K562 (cell line): ENCODE measurements at places on chromosomes 13 and 19. TPM values are rescaled to one million over a fixed set of nuclear protein-coding genes. Genes with fewer than 3 reads are reported as not detected.

GRCh38 chr13:105464249-105464648 lies 1071.2 kb downstream of the EFNB2 start:
- no peaks in the 10 kb centered on the region for H3K36me3 ChIP-seq
- no peaks in the 10 kb centered on the region for H3K4me1 ChIP-seq
- no peaks in the 10 kb centered on the region for H3K27me3 ChIP-seq

- H3K4me1 ChIP-seq = no peaks in the 10 kb centered on the region
- DNase-seq = no peak
- no peak overlapping the region for H3K4me3 ChIP-seq
- no peaks in the 10 kb centered on the region for H3K27me3 ChIP-seq
Measured at GRCh38 chr13:31824705-31825517, 85.6 kb downstream of the RXFP2 start.

Gene C19orf85
- not detected in 2 replicates for polyA plus RNA-seq

- no peak overlapping the region for H3K4me3 ChIP-seq
- H3K27me3 ChIP-seq = no peaks in the 10 kb centered on the region
- no peak for DNase-seq
- no peak overlapping the region for H3K27ac ChIP-seq
Measured at GRCh38 chr13:36840718-36841250, 21.8 kb downstream of the RFXAP start.

DNA sequence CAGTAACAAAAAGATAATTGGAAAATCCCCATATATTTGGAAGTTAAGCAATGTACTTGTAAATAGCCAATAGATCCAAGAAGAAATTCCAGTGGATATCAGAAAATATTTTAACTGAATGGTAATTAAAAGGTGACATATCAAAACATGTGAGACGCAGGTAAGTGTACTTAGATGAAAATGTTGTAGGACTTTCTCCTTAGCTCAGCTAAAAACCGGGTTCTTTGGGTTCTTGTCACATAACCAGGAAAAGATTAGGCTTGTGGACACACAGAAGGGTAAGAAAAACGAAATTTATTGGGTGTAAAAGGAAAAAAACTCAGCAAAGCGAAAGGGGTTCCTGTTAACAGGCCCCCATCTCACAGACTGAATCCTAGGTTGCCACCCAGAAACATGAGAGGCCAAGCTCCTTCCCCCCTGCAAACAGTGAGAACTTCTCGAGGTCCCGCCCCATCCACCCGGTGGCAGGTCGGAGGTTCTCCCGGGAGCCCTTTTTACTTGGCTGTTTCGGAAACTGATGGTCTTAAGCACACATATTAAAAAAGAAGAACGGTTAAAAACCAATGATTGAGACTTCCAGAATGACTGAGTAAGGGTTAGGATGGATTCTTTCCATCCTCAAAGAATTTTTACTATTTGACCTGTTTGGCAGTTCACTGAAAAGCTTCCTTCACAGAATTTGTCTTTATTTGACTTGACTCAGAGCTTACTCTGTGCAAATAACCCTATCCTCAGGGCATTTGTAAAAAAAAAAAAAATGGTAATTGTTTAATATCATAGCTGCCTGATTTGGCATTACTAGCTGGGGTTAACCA lies 3.1 kb upstream of the CCDC70 start:
- H3K4me3 ChIP-seq = no peak overlapping the region
- no peaks in the 10 kb centered on the region for H3K27me3 ChIP-seq
- H3K36me3 ChIP-seq = no peaks in the 10 kb centered on the region
- no peak overlapping the region for H3K27ac ChIP-seq
- no peak for DNase-seq

GRCh38 chr13:51874651-51875050 lies 12.9 kb downstream of the CCDC70 start:
- no peak overlapping the region for H3K27ac ChIP-seq
- no peaks in the 10 kb centered on the region for H3K4me1 ChIP-seq

Gene RFPL4AL1
- polyA plus RNA-seq = not detected in 2 replicates

Gene BRME1
- 4.5 and 6.0 TPM in 2 replicates for polyA plus RNA-seq

- H3K4me3 ChIP-seq = no peak overlapping the region
- no peak overlapping the region for H3K27ac ChIP-seq
- no peaks in the 10 kb centered on the region for H3K27me3 ChIP-seq
- H3K4me1 ChIP-seq = no peaks in the 10 kb centered on the region
- no peaks in the 10 kb centered on the region for H3K36me3 ChIP-seq
Measured at GRCh38 chr13:87622971-87623370, 48.2 kb upstream of the SLITRK5 start.

DNA sequence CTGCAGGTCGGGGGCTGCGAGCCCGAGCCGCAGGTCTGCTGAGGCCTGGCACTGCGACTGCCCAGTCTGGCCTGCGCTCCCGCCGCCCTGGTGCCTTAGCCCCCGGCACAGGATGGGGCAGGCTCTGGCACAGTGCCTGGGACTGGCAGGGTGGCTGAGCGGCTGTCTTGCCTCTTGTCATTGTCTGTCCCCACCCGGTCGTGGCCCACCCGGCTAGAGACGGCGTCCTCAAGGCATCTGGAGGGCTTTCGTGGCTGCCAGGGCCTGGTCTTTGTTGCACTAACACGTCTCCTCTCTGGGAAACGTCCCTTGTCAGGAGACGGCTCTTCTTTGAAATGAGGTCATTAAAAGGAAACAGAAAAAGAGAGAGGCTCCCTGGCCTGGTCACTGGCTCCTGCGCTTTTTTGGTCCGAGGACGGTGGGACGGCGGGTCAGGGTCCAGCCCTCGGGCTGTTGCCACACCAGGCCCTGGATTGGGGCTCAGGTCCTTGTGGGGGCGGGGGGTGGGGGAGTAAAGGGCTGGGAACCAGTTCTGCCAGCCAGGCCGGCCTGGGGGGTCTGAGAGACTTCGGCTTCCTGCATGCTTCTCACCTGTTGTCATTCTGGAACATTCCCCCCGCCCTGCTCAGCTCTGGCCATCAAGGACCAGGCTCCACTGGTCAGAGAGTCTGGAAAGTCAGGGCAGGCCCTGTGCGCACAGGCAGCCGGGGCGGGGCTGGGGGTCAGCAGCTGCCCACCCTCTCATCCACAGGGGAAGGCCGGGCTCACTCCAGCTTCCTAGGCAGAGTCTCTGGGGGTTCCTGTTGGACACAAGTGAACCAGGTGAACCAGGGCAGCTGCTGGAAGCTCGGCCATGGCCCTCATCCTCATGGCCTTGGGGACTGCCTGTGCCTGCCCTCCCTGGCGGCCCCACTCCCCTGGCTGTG lies 6.2 kb upstream of the ZNF554 start:
- peaks cover 58% of the 10 kb centered on the region; the same call in 2 of the 3 replicates for H3K36me3 ChIP-seq
- H3K27ac ChIP-seq = no peak overlapping the region
- no peak overlapping the region for H3K4me3 ChIP-seq
- no peak for DNase-seq
- H3K27me3 ChIP-seq = no peaks in the 10 kb centered on the region

DNA sequence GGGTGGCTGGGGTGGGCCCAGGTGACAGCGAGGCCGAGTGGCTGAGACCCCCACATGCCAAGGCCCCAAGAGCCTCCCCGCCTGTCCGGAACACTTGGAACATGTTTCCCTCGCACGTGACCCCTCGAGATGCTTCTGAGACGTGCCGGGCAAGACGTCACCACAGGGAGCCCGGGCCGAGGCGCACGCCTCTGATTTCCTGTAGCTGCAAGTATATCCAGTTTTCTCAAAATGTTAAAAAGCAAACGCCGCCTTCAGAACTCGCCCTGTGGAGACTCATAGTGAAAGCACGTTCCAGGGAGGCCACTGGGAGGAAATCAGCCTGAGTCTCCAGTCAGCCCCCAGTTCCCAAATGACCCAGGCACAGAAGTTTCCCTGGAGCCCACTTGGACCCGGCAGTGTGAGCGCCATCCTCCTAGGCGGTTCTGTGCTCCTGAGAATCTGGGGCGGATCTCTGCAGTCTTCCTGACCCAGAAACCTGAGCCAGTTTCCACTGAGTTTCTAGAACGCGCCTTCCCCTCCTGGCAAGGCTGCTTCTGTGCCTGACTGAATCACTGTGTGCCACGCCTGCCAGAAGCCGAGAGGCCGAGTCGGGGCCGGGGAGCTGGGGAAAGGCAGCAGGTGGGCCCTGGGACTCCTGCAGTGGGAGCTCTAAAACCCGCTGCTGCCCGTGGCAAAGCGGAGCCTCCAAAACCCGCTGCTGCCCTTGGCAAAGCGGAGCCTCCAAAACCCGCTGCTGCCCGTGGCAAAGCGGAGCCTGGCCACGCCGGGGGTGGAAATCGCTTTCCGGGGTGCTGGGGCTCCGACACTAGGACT lies 179.3 kb downstream of the KDM4B start:
- H3K27ac ChIP-seq = no peak overlapping the region
- no peak for DNase-seq
- H3K36me3 ChIP-seq = peaks cover 11% of the 10 kb centered on the region; the same call in 2 of the 3 replicates
- H3K27me3 ChIP-seq = no peaks in the 10 kb centered on the region
- H3K4me3 ChIP-seq = no peak overlapping the region

Gene OR7A17
- not detected in 2 replicates for polyA plus RNA-seq

DNA sequence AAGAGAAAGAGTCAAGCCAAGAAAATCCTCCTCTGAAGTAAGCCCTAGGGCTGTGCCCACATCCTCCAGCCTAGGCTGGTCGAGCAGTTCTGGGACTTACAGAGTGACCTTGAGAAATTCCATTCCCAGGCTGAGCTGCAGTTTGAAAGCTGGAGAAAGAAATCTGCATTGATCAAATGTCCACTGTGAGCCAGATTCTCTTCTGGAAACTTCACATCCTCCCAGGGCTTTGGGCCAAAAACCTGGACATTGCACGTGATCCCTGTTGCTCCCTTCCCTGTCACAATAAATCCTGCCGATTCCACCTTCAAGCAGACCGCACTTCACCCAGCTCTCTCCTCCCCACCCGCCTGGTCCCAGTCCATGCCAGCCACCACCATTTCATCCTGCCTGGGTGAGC lies 15.7 kb downstream of the TMEM143 start:
- no peak overlapping the region for H3K27ac ChIP-seq
- no peaks in the 10 kb centered on the region for H3K27me3 ChIP-seq
- H3K4me3 ChIP-seq = no peak overlapping the region
- no peaks in the 10 kb centered on the region; the same call in 2 of the 3 replicates for H3K4me1 ChIP-seq
- no peak for DNase-seq

DNA sequence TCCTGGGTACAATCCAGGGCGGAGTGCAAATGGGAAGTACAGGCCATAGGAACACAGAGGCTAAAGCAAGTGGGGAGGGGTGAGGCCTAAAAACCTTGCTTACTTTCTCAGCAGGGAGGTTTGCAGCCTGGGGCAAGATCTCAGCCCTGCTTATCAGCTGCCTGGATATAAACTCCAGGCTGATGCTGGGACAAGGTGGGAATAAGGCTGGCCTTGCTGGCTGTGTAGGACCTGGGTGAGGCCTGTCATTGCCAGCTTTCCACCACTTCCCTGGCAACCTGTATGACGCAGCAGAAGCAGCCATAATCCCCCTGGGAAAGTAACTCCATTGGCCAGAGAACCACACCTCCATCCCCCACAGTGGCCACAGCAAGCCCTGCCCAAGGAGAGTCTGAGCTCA lies 279.1 kb upstream of the ATXN8OS start:
- DNase-seq = no peak
- no peak overlapping the region for H3K27ac ChIP-seq
- H3K4me1 ChIP-seq = no peaks in the 10 kb centered on the region
- no peak overlapping the region for H3K4me3 ChIP-seq
- no peaks in the 10 kb centered on the region for H3K36me3 ChIP-seq
- no peaks in the 10 kb centered on the region for H3K27me3 ChIP-seq

GRCh38 chr13:51740698-51741097 lies 63.3 kb downstream of the DHRS12 start:
- no peak for DNase-seq
- H3K36me3 ChIP-seq = peaks cover 5% of the 10 kb centered on the region; the same call in 1 of the 3 replicates
- H3K27me3 ChIP-seq = no peaks in the 10 kb centered on the region
- no peak overlapping the region for H3K27ac ChIP-seq
- no peaks in the 10 kb centered on the region for H3K4me1 ChIP-seq
- H3K4me3 ChIP-seq = no peak overlapping the region
